ENCODE measurements at places on chromosomes 3 and 15. TPM values are rescaled to one million over a fixed set of nuclear protein-coding genes. Genes with fewer than 3 reads are reported as not detected.
A peak's percentile ranks its signal among the peaks of the same experiment; 100 is the strongest.

- H3K36me3 ChIP-seq = peaks cover 64% of the 10 kb centered on the region
- H3K27me3 ChIP-seq = no peaks in the 10 kb centered on the region
- H3K4me3 ChIP-seq = no peak overlapping the region
- no peak for DNase-seq
- H3K4me1 ChIP-seq = no peaks in the 10 kb centered on the region
Observed at GRCh38 chr3:172771672-172772071, 21.1 kb downstream of the ECT2 start.

- H3K4me1 ChIP-seq = no peaks in the 10 kb centered on the region
- H3K36me3 ChIP-seq = no peaks in the 10 kb centered on the region
- no peaks in the 10 kb centered on the region for H3K27me3 ChIP-seq
- H3K27ac ChIP-seq = no peak overlapping the region
Observed at GRCh38 chr3:54032598-54032997, 89.8 kb upstream of the CACNA2D3 start.

- no peaks in the 10 kb centered on the region for H3K27me3 ChIP-seq
- H3K4me3 ChIP-seq = peak overlapping the region; percentile 69
- no peaks in the 10 kb centered on the region for H3K36me3 ChIP-seq
- peak overlapping the region; percentile 71 for H3K27ac ChIP-seq
- no peak for DNase-seq
Observed at GRCh38 chr3:142027735-142028134, 121.6 kb downstream of the TFDP2 start.

- H3K4me1 ChIP-seq = peaks cover 11% of the 10 kb centered on the region
- no peak overlapping the region for H3K27ac ChIP-seq
- no peak overlapping the region for H3K4me3 ChIP-seq
Observed at GRCh38 chr3:19898721-19899120, 35.3 kb downstream of the EFHB start.

DNA sequence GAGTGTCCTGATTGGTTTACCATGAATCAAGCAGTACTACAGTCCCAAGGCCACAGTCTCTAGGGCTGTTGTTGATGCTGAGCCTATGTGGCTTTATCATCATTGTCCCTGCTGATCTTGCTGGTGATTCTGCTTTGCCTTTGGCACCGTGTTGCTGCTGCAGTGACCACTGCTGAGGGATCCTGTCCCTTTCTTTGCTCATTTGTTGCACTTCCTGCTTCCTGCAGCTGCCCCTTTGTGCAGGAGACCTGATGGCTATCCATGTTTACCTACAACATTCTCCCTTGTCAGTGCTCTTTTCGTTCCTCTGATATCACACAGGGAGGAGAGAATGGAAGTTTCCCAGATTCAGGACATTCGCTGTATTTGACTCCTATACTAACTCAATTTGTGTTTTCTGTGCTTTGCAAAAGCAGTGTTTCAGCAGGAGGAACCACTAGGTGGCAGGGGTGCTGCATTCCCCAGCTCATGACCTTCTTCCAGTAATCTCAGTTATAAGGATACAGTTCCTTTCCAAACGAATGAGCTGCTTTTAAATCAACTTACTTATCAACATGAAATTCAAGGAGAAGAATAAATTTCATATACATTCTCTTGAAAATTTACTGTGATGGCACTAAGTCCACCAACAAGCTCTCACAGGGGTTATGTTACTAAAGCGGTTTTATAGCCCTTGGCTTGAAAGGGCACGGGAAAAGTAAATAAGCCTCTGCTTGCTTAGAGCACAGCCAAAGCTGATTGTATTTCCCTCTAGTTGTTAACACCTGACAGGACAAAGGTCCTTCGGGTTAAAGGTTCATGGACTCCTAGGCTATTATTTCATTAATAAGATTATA, 9.7 kb upstream of the THUMPD3 start:
- DNase-seq = peak; percentile 58
- no peaks in the 10 kb centered on the region for H3K36me3 ChIP-seq
- H3K4me1 ChIP-seq = peaks cover 13% of the 10 kb centered on the region
- H3K27me3 ChIP-seq = no peaks in the 10 kb centered on the region

DNA sequence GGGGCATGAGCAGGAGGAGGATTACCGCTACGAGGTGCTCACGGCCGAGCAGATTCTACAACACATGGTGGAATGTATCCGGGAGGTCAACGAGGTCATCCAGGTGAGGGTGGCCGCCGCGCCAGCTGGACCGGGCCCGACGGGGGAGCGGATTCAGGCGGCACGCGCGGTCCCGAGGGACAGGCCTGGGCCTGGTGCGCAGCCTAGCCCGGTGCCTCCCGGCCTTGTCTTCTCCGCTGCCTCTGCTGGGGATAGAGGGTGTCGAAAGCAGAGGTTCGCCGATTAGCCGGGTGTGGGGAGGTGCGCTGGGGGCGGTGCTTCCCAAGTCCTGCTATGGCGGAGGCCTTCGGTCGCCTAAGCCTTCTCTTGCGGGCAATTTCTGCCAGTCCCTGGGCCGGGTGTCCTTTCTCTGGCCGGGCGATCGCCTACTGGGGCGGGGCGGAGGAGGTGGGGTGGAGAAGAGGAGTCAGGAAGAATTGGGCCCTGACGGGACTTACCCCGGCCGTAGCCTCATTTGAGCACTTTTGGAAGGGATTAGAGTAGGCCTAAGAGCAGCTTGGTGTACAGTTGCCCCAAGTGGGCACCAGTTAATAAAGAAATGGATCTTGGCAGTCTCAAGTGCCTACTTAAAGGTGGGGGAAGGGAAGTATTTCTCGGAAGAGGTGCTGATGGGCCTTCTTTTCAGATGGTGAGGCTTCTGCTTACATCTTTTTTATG, 940 bp downstream of the ARIH1 start:
- H3K4me1 ChIP-seq = peaks cover 17% of the 10 kb centered on the region
- H3K27me3 ChIP-seq = no peaks in the 10 kb centered on the region
- peak overlapping the region; percentile 94 for H3K4me3 ChIP-seq
- H3K27ac ChIP-seq = peak overlapping the region; percentile 99
- DNase-seq = peak; percentile 64

DNA sequence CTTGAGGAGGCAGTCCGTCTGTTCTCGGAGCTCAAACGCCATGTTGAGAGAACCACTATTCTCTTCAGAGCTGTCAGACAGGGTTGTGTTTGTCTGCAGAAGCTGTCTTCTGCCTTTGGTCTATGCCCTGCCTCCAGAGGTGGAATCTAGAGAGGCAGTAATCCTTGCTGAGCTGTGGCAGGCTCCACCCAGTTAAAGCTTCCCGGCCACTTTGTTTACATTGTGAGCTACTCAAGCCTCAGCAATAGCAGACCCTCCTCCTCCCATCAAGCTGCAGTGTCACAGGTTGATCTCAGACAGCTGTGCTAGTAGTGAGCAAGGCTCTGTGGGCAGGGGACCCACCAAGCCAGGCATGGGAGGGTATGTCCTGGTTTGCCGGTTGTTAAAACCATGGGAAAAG, 8.9 kb downstream of the OR5AC2 start:
- no peaks in the 10 kb centered on the region for H3K4me1 ChIP-seq
- no peaks in the 10 kb centered on the region for H3K27me3 ChIP-seq
- H3K36me3 ChIP-seq = no peaks in the 10 kb centered on the region
- no peak overlapping the region for H3K4me3 ChIP-seq
- no peak for DNase-seq

GRCh38 chr3:101762041-101762646, 16.9 kb upstream of the NXPE3 start:
- no peaks in the 10 kb centered on the region for H3K4me1 ChIP-seq
- no peak for DNase-seq

DNA sequence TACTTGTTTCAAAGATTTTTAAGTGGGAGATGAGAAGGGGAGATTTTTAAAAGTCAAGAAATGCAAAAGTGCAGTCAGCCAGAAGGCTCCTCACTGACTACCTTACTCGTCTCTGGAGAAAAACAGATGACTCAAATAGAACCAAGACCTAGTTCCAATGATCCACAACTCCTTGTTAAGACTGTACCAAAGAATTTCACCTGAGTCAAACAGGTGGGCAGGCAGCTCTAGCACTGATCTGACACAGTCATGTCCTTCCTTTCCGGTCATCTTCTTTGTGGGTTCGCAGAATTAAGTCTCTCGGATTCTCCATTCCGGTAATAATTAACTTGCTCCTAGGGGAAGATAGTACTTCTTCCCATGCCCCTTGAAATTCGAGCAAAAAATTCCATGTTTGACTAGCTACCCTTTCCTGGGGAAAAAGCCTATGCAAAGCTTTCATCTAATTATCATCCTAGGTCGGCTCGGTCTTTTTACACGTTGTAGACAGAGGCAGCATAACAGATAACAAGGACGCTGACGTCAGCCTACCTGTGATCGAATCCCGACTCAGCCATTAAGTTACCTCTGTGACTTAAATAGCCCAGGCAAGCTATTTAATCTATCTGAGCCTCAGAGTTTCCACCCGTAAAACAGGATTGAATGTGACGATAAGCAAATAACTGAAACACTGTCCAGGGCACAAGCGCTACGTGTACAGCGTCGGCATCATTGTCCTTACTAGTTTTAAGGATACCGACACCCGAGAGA, 758 bp downstream of the SELENOK start:
- H3K4me1 ChIP-seq = peaks cover 19% of the 10 kb centered on the region
- peak; percentile 4 for DNase-seq
- peaks cover 28% of the 10 kb centered on the region for H3K27me3 ChIP-seq
- H3K27ac ChIP-seq = peak overlapping the region; percentile 74
- H3K36me3 ChIP-seq = peaks cover 26% of the 10 kb centered on the region

DNA sequence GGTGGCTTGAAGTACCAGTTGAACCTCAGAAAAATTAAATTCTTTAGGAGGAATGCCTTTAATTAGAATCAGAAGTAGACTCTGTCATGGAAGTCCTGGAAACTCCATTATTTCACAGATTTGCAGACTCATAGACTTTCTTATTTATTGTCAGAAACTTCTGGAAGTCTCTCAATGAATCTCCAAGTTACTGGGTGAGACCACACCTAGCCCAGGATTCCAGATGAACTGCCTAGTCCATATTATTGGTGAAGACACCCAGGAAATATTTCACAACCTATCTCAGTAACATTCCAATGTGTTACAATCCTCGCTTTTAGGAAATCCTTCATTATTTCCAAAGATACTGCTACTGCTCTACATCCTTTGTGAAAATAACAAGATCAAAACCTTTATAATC, 6.5 kb upstream of the THBS1 start:
- H3K4me3 ChIP-seq = no peak overlapping the region
- no peaks in the 10 kb centered on the region for H3K36me3 ChIP-seq
- DNase-seq = no peak
- H3K27me3 ChIP-seq = peaks cover 17% of the 10 kb centered on the region
- H3K4me1 ChIP-seq = no peaks in the 10 kb centered on the region

DNA sequence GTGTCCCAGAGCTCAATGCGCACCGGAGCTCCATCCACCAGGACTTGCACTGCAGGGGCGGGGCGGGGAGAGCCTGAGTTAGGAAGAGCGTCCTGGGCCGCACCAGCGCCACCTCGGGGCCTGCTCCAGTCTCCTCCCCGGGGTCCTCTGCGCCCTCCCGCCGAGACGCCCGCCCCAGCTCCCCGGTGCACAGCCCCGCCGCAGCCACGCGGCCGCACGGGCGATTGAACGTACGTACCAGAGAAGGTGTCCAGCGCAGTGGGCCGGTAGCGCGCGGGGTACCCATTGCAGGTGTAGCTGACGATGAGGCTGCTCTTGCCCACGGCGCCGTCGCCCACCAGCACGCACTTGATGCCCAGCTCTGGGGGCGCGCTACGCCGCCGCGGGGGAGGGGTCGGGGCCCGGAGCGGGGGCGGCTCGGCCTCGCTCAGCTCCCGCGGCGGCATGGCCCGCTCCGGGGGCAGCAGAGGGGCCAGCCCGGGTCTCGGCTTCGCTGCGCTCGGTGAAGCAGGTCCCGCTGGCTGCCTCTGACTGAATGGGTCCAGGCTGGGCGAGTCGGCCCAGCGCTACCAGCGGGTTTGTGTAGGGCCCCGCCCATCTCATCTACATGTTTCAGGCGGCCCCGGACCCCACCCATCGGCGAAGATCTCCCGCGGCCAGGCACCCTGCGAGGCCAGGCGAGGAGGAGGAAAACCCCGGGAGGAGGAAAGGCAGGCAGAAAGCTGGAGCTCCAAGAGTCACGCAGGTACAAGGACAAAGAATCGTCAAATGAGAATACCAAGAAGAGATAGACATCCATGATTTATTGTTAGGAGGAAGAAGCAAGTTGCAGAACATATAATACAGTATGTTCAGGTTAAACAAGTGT, at the start of gene RHOV:
RHOV (minus strand) TSS at position 541 of the 868 bp plus-strand sequence; CDS start at position 446, 95 bp downstream.
- H3K4me1 ChIP-seq = peaks cover 8% of the 10 kb centered on the region
- no peak within 1 kb of the TSS for H3K27ac ChIP-seq
- H3K4me3 ChIP-seq = peak within 1 kb of the TSS; percentile 35
- DNase-seq = peak; percentile 42

DNA sequence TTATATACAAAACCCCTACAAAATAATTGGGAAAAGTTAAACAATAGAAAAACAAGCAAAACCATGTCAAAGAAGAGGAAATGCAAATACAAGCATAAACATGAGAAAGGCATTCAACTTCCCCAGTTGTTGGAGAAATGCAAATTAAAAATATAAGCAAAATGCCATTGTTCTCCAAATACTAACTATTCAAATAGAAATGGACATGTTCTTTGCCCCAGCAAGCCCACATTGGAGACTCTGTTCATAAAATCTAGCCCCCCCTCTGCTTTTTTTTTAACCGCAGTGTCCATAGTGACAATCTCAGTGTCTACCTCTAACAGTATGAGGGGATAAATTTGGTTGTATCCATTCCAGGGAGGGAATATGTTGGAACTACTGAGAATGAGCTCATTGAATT, 59.7 kb upstream of the LCTL start:
- no peaks in the 10 kb centered on the region for H3K36me3 ChIP-seq
- H3K4me3 ChIP-seq = no peak overlapping the region
- peaks cover 6% of the 10 kb centered on the region for H3K27me3 ChIP-seq
- no peak overlapping the region for H3K27ac ChIP-seq

DNA sequence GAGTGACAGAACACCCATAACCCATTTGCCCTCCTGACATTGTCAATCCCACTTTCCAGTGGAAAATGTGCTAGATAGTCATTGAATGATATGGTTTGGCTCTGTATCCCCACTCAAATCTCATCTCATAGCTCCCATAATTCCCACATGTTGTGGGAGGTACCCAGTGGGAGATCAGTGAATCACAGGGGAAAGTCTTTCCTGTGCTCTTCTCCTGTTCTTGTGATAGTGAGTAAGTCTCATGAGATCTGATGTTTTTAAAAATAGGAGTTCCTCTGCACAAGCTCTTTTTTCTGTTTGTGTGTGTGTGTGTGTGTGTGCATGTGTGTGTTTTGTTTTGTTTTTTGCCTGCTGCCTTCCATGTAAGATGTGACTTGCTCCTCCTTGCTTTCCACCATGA, 191.7 kb downstream of the ARRDC4 start:
- H3K4me3 ChIP-seq = no peak overlapping the region
- H3K4me1 ChIP-seq = peaks cover 4% of the 10 kb centered on the region
- no peaks in the 10 kb centered on the region for H3K36me3 ChIP-seq
- H3K27ac ChIP-seq = no peak overlapping the region

GRCh38 chr3:139281522-139282196, 62.2 kb upstream of the MRPS22 start:
- H3K27ac ChIP-seq = no peak overlapping the region
- H3K4me1 ChIP-seq = no peaks in the 10 kb centered on the region
- no peaks in the 10 kb centered on the region for H3K27me3 ChIP-seq
- H3K36me3 ChIP-seq = no peaks in the 10 kb centered on the region
- no peak for DNase-seq
- no peak overlapping the region for H3K4me3 ChIP-seq

GRCh38 chr3:57942872-57943283, 65.3 kb upstream of the FLNB start:
- H3K4me3 ChIP-seq = no peak overlapping the region
- no peak overlapping the region for H3K27ac ChIP-seq
- no peaks in the 10 kb centered on the region for H3K4me1 ChIP-seq
- H3K27me3 ChIP-seq = no peaks in the 10 kb centered on the region

Gene SLC12A8
- 0.46 TPM for polyA plus RNA-seq

Gene CATSPER2
- not detected for polyA plus RNA-seq
